ENCODE measurements at places on chromosomes 13 and 19.

- DNase-seq = no peak
Observed at GRCh38 chr13:46656786-46657185, 103.8 kb downstream of the LRCH1 start.

GRCh38 chr19:14305706-14306105 is 75.5 kb upstream of the ADGRE5 start:
- DNase-seq = no peak

DNA sequence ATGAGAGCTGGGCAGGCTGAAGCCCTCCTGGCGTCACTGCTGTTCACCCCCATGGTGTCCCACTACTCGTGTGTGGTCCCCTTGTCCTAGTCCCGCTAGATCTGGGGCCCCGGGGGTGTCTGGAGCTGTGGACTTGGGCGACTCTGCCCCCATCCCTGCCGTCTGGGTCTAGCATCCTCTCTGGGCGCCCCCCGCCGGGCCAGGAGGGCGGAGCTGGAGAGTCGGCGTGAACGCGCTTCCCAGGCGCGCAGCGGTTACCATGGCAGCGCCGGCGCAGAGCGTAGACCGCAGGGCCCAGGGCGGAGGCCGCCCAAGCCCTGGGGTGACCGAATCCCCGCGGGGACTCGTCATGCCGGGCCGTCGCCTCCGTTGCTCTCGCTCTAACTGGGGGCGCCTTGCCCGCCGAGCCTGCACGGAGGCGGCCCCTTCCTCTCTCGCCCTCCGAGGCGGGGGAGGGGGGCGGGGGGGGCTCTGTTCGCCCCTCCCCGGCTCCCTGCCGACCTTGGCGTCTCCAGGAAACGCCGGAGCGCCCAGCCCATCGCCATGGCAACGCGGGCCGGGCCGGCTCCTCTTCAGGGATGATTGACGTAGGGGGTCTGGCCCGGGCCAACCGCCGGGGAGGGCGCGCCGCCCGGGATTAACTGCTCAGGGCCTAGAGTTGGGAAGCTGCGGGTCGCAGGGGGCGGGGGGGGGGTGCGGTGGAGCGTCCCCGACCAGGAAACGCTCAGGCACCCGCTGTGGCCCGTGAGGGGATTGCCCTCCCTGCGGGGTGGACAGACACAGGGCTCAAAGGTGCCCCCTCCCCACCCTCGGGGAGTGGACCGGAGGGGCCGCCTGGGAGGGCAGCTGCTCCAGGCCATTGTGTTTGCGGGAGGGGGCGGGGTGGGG is 8.9 kb downstream of the ISYNA1 start:
- DNase-seq = no peak

GRCh38 chr13:110726726-110727125 is 13.2 kb downstream of the ING1 start:
- DNase-seq = no peak

GRCh38 chr19:10744801-10745293 is 27.0 kb downstream of the DNM2 start:
- no peak for DNase-seq

DNA sequence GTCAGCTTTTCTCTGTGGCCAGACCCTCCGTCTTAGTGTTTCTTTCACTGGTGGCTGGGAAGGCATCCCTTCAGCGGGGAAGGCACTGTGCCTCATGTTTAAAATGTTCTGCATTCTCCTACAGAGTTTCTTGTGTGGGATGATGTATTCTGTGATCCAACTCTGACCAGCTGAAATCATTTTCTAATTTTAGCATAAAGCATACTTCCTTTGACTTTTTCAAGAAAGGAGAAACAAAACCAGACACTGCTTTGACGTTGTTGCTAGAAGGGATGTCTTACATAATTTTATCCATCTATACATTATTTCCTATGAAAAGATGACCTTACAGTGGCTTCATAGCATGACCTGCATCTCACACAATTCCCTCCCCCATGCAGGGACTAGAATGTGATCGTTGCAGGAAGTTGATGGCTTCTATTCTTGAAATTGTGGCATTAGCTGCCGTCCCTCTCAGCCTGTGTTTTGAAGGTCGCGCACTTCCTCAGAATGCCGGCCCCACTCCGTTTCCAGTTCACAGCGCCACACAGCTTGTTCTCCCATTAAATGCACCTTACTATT is 38.6 kb upstream of the TEX29 start:
- DNase-seq = no peak

DNA sequence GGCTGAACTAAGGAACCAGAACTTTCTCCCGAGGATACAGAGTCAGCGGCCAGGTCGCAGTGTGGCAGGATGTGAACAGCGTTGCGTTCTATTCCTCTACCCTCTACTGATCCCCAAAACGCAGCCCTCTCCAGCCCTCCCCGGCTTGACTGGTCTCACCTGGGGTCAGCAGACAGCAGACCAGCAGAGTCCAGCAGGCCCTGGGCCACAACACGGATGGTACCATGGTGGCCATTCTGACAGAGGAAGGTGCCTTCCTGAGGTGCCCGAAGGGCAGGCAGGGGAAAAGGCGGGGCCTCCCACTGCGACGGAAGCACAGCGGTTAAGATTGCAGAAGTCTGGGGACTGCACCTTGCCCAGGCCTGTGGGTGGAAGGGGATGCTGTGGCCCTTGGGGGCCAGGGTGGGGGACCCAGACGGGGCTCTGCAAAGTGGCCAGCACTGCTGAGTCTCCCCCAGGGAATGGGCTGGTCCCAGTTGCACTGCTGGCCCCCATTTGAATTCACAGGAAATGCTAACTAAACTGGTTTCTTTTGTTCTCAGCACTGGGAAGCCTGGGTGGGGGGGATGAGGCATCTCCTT is at the start of gene ICAM3:
Gene ICAM3, minus strand, starts transcription at position 245 of the 581 bp plus-strand sequence. Its CDS starts 10 bp downstream, at position 235.
- no peak for DNase-seq

DNA sequence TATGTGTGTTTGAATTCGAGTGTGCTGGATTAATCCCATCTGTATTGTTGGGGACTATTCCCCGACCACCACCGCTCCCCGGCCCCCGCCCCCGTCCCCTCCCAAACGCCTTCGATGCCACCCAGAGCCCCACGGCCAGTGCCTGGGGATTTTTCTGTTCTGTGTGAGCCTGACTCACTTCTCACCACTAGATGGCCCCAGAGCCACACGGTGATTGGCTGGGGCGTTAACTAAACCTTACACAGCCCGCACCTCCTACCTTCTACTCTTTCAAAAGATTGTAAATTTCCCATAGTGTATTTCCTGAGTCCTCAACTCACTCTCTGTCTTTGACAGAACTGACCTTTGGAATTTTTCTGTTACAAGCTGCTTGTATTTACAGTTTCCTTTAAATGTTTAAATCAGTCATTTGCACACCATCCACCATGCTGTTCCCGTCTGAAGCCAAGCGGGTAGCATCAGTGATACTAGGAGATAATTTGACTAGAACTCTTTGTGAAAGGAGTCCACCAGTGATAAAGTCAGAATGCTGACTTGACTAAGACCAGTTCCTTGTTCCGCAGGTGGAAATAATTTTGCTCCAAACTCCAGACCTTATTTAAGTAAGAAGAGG is 61.4 kb downstream of the RFX2 start:
- DNase-seq = peak; percentile 40

DNA sequence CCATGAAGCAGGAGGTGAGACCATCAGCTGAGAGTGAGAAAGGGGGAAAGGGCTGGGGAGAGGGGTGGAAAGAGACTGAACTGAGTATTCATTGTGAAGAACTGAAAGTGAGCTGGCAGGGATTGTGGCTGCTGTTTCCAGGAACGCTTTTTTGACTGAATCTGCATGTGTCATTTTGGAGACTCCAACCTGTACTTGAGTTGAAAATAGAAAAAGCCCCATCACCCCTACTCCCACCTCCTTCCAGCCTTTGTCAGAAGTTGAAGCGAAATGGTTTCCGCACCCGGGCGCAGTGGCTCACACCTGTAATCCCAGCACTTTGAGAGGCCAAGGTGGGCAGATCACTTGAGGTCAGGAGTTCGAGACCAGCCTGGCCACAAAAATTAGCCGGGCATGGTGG is 128.0 kb upstream of the GPR12 start:
- DNase-seq = no peak

DNA sequence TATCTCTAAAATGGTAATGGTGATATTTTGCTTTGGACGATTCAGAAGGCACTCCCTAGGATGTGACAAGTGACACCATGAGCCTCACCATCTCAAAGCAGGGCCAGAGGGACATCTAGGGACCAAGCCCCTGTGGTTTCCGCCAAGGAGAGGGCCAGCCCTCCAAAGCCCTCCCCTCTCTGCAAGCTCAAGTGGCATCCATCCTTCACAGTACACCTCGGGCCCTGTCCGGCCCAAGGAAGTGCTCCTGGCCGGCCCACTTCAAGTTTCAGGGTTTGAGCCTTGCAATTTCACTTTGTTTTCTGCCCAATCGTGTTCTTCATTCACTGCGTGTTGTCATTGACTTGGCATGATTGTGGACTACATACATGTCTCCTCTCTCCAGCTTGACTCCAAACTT is 82.5 kb downstream of the TSHZ3 start:
- no peak for DNase-seq

- DNase-seq = no peak
Observed at GRCh38 chr13:110809871-110810486, 96.5 kb downstream of the ING1 start.

Measured in HS-27A (cell line).